ENCODE measurements at places on chromosomes 6 and 20.

DNA sequence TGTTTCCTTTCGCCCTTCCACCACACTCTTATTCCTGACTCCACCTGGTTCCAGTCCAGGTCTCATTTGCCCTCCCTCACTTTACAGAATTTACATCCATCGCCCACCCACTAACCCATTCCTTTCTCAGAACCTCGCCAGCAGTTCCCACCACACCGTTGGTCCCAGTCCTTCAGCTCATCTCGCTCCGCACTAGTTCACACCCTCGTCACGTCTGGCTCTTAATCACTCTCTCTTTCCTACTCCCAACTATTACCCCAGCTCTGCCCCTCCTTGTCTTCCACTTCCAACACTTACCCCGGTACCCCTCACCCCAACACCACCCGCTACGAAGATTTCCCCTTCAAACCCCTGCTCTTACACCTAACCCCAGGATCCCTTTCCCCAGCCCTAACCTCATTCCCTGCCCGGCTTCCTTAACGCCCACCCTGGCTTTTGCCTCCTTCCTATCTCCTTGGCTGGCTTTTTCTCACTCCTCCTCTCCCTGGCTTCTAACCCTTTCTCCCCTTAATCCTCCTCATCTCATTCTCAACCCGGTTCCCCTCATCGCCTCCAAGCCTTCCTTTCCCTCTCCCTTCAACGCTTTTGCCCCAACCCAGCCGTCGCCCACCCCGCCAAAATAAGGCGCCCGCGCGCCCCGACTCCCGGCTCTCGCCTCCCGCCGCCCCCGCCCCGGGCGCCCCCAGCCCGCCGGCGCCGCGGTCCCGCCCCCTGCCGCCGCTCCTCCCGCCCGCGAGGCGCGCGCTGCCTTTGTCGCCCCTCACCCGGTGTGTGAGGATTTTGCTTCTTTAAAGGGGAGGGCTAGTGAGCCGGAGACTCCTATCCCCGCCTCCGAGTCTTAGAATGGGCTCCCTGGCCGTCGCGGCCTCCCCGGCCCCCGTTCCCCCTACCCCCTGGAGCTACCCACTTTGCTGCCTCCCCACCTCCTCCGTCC, 542 bp downstream of the USP49 start:
- DNase-seq: peak; percentile 40

- DNase-seq: no peak
These were observed 370.6 kb downstream of the SAMD5 start for GRCh38 chr6:147879031-147879580.

DNA sequence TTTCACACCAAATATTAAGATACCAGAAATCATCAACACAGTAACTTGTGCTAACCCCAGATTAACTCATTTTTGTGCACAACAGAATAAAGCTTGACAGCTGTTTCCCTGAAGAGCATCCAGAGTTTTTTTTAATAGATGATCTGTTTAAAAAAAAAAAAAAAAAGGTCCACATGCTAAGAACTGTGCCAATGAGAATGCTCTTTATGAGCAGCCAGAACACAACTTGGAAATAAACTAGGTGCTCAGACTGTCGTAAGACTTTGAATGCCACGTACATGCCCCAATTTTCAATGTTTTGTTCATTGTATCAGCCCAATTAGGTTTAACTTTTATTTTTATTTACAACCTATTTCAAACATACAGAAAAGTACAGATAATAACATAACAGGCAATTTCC, 47.3 kb downstream of the STAU1 start:
- no peak for DNase-seq

DNA sequence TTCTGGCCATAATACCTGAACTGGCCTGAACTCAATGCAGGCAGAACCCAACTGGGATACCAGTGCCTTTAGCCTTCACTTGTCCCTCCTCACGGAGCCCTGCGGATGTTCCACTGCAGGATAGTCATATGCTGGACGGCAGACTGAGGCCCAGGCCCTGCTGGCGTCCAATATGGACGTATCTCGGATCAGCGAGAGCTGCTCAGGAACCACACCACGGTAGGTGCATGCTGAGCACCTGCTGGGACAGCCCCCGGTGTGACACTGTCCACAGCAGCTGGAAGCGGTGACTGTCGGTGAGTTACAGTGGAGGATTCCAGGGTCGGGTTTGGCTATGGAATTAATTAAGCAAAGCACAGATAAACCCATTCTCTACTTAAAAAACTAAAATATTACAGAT, 48.7 kb downstream of the PSMG4 start:
- no peak for DNase-seq

- DNase-seq: no peak
These were observed 18.6 kb upstream of the ZFAND3 start for GRCh38 chr6:37800703-37801604.

GRCh38 chr20:22312744-22313346, 271.5 kb downstream of the FOXA2 start:
- DNase-seq: peak; percentile 23

- no peak for DNase-seq
These were observed 15.2 kb downstream of the EFHC1 start for GRCh38 chr6:52435345-52435744.

- no peak for DNase-seq
These were observed 65.6 kb downstream of the SCAND1 start for GRCh38 chr20:35888657-35889056.

Data from ELR (cell line).